NCI-H1092 (cell line): ENCODE measurements at places on chromosomes 7 and 10.

- DNase-seq: no peak
Observed at GRCh38 chr7:104065491-104065890, 76.0 kb upstream of the RELN start.

DNA sequence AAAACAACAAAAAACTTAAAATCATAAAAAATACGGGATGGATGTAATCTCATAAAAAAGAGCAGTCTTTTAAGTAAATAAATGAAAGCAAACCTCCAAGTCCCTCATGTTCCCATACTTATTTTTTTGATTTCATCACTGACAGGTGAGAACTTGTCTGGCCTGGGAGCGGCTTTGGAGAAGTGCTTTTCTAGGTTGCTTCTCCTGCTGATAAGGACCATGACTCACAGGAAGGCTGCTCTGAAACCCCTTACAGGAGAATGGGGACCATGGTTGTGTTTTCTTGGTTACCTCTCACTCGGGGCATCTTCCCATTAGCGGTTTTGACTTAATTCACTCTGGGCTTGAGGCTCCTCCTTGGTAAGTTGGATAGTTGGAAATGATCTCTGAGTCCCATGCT lies 237.4 kb downstream of the CAMK1D start:
- no peak for DNase-seq

GRCh38 chr7:2060701-2061100 lies 172.0 kb downstream of the MAD1L1 start:
- DNase-seq: no peak

DNA sequence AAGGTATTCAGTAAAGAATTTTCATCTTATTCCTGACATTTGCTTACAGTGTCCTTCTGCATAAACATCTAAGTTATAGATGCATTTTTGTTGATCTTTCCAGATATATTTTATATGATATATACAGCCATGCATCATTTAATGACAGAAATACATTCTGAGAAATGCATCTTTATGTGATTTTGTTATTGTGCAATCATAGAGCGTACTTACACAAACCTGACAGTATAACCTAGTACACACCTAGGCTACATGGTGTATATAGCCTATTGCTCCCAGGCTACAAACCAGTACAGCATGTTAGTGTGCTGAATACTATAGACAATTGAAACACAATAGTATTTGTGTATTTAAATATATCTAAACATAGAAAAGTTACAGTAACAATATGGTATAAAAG lies 642.0 kb downstream of the XPNPEP1 start:
- DNase-seq: no peak

GRCh38 chr10:2925631-2926030 lies 141.7 kb upstream of the PFKP start:
- peak; percentile 37 for DNase-seq

DNA sequence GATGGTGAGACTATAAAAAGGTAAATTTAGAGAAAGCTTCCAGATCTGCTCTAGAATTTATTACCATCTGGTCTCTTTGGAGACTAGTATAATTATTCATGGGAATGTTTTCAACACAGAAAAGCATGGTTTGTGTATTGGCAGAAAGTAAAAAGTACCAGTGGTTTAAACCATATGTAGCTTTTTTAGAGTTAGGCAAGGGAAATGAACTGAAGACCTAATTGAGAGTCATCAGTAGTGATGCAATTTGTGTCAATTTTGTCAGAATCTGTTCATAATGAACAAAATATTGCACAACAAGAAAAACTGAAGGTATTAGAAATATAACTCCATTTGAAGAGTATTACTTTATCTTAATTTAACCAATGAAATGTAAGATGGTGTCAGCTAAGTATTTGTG lies 181.4 kb downstream of the ADK start:
- DNase-seq: no peak

GRCh38 chr10:92938841-92939240 lies 90.5 kb downstream of the EXOC6 start:
- DNase-seq: no peak

DNA sequence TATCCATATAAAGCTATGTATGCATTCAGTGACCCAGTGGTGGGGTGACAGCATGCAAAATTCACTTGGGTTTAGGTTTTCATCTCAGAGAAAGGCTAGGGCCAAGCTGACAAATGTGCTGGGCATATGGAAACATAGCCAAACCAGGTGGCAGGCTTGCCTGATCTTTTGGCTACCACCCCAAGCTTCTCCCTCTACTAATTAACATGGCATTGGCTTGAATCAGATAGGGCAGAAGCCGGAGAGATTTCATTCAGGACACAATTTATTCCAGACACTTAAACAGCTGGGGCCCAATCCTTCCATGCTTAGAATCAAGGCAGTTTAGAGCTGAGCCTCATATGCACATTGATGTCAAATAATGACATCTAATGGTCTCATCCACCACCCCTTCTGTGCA lies 95.5 kb upstream of the AGK start:
- no peak for DNase-seq

DNA sequence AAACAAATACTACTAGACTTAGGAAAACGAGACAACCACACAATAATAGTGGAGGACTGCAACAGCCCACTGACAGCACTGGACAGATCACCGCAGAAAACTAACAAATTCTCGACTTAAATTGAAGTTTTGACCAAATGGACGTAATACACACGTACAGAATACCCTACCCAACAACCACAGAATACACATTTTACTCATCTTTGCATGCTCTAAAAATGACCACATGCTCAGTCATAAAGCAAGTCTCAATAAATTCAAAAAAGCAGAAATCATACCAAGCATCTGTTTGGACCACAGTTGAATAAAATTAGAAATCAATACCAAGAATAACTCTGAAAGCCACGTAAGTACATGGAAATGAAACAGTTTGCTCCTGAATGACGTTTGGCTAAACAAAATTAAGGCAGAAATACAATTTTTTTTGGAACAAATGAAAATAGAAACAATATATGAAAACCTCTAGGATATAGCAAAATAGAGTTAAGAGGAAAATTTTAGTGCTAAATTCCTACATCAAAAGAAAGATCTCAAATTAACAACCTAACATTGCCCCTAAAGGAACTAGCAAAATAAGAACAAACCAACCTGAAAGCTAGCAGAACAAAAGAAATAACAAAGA lies 30.6 kb downstream of the MAPK8 start:
- no peak for DNase-seq

DNA sequence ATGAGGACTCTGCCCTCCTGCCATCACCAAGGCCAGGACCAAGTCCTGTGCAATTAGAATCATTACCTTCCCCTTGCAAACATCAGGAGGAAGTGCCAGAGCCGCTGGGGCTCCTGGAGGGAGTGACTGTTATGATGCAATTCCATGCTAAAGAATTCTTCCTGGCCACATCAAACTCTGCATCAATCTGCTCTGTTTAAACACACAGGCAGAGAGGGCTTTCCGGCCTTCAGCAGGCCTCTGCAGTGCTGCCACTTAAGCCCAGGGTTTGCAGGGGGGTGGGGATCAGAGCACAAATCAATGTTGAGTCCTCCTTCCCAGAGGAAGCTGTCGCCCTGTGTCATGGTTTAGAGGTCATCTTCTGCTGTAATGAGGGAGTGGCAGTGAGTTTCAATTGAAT lies 58.1 kb downstream of the CTBP2 start:
- DNase-seq: no peak

DNA sequence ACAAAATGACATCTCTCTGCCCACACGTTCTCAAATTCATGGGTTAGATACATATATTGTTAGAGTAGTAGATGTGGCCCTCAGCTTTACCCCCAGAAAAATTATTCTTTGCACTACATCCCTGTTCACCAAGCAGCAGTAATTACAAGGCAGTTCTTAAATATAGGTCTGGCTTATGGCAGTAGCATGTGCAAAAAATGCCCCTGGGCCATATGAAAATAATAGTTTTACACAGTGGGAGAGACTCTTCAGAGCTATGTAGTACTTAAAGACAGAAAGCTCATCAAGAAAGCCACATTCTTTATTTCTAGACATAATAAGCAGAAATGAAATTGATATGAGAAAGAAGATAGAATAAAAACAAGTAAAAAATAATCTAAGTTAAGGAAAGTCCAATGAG lies 196.3 kb upstream of the FOXP2 start:
- DNase-seq: no peak

DNA sequence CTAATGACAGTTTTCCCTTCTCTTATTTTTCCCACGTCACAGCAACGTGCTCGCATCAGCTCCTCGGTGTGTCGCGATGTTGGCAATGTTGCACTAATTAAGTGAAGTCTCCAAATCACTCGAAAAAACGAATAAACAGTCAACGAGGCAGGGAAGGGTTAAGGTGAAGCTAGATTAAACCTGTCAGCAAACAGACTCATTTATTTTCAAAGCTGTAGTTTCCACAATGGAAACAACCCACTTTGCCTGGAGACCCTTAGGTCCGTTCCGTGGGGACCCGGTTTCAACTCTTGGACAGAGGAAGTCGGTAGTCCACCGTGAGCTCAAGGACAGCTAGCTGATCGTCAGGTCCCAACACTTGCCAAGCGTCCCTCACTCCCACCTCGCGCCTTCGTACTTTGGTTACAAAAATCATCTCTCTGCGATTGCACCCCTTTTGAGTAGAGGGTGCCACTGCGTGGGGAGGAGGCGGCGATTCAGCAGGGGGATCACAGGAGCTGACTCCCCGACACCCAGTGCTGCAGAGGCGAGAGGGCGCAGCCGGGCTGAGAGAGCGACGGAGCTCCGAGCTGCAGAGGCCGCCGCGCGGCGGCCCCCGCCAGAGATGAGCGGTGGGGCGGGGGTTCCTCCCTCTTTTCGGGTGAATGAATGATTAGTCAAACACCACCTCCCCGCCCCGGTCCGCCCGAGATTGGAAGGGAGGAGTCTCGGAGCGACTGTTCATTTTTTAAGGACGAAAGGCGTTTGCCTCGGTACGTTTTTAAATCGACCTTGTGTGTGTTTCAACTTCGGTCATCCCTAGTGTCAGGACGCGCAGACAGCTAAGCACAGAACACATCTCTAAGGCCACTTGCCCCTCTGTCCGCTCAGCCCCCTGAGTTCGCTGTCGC lies 1.3 kb upstream of the BMPER start:
- DNase-seq: peak; percentile 39

DNA sequence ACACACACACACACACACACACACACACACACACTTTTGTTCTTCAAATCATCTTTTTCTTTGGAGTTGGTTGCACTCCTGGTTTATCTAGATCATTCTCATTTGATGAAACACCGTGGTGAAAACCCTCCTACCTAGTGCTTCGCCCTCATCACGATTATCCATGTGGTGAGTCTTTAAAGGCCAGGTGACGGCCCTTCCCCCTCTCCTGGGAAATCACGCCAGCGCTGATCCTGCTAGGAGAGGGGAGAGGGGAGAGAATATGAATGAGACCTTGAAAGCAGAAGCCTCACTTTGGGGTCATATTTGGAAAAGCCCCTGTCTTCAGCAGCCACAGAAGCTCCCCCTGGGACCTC lies 103.9 kb upstream of the LRRC4 start:
- peak; percentile 10 for DNase-seq

GRCh38 chr10:132941640-132942051 lies 724 bp downstream of the CFAP46 start:
- no peak for DNase-seq

DNA sequence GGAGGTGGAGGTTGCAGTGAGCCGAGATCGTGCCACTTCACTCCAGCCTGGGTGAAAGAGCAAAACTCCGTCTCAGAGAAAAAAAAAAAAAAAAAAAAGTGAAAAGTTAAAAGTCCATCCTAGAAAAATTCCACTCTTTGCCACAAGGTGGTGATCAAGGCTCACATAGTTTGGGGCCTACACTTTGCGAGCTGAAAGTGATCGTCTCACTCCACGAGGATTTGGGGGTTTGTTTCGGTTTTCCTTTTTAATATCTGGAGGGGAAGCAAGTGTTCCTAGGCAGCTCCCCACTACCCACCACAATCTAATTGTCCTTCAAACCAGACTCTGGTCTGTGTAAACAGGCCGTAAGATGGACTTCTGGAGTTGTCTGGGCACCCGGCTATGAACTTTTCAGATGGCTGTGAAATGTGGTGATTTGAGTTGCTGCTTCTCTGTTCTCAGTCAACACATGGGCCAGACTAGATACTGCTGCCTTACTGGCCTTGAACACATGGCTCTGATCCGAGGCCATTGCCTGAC lies 27.1 kb downstream of the PRLHR start:
- DNase-seq: peak; percentile 36

DNA sequence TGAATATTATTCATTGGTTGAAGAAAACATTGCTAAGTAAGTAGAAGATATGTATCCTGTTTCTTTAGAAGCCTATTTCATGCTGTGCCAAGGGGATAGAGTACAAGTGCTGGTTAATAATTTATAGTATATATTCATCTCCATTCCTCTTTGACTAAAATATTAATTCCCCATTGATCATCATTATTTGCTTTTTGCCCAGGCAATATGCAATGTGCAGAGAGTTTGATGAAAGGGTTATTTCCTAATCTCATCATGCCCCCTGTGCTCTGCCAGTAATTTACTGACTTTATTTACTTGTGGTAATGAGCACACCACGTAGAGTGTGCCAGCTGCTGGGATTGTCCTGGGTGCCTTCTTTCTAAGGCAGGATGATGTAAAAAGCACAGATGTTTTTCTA lies 180.9 kb downstream of the REEP3 start:
- peak; percentile 49 for DNase-seq

DNA sequence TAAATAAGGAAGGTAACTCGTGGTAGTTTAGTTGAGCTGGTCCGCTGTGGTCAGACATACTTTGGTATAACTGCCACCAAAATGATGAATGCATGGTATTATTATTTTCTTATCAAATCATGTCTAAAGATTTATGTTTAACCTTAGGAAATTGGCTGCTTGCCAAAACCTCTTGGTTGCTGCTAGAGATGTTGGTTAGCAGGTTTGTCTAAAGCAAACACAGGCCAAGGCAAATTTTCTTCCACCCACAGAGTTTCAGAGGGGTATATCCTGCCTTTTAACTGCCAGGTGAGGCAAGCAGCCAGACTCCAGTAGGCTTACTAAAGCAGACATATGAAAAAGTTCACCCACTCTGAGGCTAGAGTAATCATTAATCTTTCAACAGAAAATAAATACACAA lies 101.4 kb downstream of the SEMA3E start:
- DNase-seq: peak; percentile 59

DNA sequence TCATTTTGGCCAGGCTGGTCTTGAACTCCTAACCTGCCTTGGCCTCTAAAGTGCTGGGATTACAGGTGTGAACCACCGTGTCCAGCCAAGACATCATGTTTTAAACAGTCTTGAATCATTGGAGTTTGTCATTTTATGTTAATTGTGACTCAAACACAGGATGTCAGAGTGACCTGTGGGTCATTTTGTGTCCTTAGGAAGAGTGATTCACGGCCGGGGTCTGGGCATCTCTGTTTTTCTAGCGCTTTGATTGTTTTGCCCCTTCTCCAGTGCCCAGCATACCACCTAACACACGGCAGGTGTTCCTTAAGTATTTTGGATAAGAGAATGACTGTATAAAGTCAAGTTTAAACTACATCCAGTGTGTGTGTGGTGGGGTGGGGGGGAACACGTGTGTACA lies 183.7 kb upstream of the KLF6 start:
- no peak for DNase-seq

DNA sequence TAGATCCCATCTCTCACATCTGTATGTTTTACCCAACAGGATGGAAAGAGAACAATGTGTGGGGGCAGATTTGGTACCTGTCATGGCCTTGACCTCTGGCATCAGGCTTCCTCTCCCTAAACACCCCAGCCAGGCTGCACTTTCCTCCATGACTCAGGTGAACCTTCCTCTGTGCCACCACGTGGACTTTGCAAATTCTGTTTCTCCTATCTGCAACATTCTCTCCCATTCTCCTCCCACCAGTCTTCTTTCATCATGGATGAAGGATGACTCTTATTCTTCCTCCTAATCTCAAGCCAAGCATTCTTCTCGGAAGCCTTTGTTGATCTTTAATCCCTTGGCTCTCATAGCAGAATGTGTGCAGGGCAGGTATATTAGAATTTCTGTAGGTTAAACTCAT lies 355.4 kb downstream of the KCNMA1 start:
- no peak for DNase-seq
